A172 (cell line): ENCODE measurements at places on chromosomes 11 and 22. TPM values are rescaled to one million over a fixed set of nuclear protein-coding genes. Genes with fewer than 3 reads are reported as not detected.

KCNA4 gene
- total RNA-seq = not detected in 2 replicates

TMEM86A gene
- total RNA-seq = 1.7 and 2.8 TPM in 2 replicates

ADORA2A gene
- 0.52 and 5.1 TPM in 2 replicates for total RNA-seq

LRRN4CL gene
- total RNA-seq = 2.8 and 5.1 TPM in 2 replicates

ABCC8 gene
- not detected in 2 replicates for total RNA-seq

TEX12 gene
- total RNA-seq = not detected in 2 replicates
